Fibroblast of skin of right quadriceps (primary cell): ENCODE measurements at places on chromosomes 5 and 9.

GRCh38 chr9:551986-552929, 289.2 kb upstream of the DMRT1 start:
- no peak for DNase-seq

- no peak for DNase-seq
Observed at GRCh38 chr9:90846770-90847419, 45.3 kb downstream of the SYK start.

DNA sequence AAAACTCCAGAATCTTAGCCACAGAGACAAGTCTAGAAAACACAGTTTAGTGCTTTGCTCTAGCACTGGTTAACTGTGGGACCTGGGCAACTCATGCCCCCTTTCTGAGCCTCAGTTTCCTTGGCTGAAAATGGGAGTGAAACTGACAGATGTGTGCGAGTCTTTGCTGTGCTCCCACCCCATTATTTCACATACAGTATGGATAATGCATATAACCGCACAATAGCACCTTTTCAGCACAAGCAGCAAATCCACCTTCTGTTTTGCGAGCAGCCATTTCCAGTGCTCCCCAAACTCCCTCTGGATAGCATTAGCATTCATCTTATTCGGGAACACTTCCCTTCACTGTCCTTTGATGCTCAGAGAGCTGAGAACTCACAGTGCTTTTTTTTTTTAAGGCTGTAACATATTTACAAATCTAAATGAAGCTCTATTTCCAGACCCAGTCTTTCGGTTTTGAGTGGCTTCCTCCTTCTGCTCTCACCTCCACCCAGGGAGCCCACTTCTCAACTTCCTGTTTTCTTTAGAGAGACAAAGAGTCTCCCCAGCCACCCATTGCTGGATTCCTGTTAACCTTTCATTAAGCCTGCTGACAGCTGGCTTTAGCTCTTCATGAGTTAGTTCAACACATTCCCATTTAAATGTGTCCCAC, 49.2 kb downstream of the TIMD4 start:
- DNase-seq: no peak

- no peak for DNase-seq
Observed at GRCh38 chr9:20406344-20406743, 216.0 kb downstream of the MLLT3 start.

- peak; percentile 26 for DNase-seq
Observed at GRCh38 chr9:15977438-15977837, 424.6 kb downstream of the CCDC171 start.

DNA sequence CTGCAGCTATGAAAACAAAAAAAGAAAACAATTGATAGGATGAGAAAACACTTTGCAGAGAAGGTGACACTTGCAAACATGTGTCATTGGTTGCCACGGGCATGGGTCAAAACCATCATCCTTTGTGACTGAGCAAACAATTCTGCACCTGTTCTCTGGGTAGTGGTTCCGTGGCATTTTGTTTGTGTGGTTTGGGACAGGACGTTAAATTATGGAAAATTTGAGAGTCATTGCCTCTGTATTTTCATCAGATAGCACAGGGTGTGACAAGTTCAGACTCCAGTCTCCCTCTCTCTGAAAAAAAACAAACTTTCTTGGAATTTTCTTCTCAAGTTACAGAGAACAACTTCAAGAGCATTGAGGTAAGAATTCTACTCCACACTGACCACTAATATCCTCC, 113.4 kb upstream of the HMHB1 start:
- DNase-seq: no peak

DNA sequence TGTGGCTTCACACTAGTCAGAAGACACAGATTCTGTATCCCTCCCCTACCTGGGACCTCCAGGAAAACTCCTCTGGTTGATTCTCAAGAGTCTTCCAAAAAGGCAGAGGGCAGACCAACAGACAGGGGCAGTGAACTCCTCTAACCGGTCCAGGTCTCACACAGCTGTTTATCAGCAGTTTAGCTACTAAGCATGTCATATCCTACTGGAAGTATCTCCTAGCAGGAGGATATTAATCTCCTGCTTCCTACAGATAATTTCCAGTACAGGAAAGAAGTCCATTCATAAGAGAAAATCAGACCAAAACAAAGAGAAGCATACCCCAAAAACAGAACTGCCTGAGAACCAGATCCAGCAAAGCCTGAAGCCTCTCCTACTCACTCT, 64.3 kb downstream of the DTWD2 start:
- DNase-seq: no peak

- DNase-seq: peak; percentile 1
Observed at GRCh38 chr5:4976902-4977301, 163.2 kb upstream of the ADAMTS16 start.

DNA sequence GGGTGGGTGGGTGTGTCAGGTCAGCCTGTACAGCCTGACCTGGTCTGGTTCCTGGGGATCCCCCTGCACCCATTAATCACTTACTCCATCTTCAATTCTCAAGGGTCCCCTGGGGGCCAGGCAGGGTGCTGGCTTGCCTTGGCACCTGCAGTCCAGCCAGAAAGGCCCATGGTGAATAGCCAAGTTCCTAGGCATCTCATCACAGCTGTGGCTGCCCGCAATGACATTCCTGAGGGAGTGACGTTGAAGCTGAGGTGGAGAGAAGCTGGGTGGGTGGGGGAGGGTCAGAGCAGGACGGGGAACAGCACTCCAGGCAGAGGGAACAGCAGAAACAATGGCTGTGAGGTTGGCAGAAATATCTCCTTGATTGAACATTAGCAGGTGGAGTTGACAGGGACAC, 10.6 kb downstream of the HMCN2 start:
- peak; percentile 78 for DNase-seq

DNA sequence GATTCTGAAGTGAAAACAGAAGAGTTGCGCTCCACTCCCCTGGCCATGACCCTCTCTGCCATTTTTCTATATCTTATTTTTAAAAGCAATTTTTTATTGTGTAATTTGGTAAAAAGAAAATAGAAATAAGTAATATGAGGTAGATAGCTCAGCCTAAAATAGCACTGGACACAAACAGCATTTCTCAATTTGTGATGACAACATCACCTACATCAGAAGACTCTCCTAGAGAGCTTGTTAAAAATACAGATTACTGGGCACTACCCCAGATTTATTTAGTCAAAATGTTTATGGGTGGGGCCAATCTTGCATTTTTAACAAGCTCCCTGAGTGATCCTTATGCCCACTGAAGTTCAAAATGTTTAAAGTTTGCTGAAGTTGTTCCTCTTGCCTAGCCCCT, 40.5 kb upstream of the CCDC112 start:
- DNase-seq: no peak

- no peak for DNase-seq
Observed at GRCh38 chr9:5529683-5530221, 19.4 kb downstream of the PDCD1LG2 start.

DNA sequence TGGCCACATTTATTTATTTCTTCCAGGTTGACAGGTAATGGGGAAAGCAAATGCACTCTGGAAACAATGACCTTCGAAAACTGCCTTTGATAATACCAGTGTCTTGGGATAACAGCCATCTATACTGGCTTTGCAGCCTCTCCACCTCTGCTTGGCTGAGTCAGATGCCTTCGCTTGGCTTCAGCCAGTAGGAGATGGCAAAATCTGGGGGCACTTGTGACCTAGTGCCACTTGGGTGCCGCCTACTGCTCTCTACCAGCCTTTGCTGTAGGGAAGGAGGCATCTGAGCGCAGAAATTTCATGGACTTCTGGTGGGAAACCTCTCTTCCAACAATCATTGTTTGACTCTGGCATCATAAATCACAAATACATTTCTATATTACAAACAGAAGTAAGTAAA, 21.8 kb downstream of the FYB1 start:
- DNase-seq: no peak

- DNase-seq: no peak
Observed at GRCh38 chr9:4548811-4549725, 58.8 kb downstream of the SLC1A1 start.

DNA sequence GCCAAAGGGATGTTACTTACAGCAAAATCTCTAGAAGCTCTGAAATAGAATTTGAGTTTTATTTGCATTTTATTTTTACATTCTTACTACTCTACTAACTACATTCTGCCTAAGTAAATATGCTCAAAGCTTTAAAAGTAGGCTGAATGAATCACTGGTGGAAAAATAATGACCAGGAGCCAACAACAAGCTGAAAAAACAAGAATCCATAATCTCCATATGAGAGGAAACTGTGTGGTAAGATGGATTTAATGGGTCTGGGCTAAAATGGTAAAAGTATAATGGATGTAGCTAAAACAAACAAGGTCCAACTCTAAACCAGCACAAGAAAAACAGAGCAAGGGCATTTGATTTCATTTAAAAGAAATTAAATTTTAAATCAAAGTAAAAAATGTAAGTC, 525.8 kb upstream of the FTMT start:
- DNase-seq: peak; percentile 7

DNA sequence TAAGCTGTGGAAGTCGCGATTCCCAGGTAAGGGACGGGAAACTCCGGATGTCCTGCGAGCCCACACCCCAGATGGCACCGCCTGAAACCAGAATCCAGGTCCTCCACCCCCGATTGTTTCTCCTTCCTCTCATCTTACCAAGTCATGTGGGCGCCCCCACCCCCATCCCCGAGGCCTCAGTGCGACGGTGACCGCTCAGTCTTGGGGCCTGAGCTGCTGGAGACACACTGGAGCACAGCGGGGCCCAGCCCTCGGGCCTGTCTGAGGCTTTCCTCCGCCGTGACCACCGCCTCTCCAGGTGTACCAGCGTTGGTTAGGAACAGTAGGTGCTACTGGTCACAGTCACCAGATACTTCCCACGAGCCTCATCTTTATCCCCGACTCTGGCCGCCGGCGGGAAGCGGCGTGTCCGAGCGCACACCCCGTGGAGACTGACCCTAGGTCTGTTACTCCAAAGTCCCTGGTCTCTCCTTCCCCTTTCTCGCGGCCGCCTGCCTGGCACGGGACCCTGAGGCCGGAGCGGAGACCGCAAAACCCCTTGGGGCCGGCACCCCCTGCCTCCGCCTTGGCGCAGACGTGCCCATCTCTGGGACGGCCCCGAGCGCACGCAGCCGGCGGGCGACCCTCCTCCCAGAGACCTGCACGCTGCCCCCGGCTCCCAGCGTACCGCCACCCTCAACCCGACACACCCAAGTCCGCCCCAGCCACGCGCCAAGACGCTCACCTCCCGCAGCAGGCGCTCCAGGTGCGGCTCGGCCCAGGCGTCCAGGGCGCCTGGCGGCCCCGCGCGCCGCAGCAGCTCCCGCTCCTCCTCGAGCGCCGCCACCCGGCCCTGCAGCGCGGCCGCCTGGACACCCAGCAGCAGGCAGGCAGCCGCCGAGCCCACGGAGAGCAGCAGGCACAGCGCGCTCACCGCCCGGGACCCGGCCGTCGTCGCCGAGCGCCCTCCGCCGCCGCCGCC, 733 bp downstream of the COL23A1 start:
- DNase-seq: peak; percentile 32

GRCh38 chr5:179699616-179700237, 960 bp downstream of the CANX start:
- peak; percentile 19 for DNase-seq

DNA sequence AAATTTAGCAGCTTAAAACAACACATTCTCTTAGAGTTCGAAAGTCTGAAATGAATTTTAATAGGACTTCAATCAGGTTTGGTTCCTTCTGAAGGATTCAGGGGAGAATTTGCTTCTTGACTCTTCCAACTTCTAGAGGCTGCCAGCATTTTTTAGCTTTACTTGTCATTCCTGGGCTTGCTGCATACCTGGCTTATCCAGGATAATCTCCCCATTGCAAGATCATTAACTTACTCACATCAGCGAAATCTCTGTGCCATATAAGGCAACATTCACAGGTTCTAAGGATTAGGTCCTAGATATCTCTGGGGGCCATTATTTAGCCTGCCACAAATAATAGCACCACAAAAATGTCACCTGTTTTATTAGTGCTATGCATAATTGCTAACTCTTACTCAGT, 46.2 kb upstream of the PCSK5 start:
- no peak for DNase-seq

DNA sequence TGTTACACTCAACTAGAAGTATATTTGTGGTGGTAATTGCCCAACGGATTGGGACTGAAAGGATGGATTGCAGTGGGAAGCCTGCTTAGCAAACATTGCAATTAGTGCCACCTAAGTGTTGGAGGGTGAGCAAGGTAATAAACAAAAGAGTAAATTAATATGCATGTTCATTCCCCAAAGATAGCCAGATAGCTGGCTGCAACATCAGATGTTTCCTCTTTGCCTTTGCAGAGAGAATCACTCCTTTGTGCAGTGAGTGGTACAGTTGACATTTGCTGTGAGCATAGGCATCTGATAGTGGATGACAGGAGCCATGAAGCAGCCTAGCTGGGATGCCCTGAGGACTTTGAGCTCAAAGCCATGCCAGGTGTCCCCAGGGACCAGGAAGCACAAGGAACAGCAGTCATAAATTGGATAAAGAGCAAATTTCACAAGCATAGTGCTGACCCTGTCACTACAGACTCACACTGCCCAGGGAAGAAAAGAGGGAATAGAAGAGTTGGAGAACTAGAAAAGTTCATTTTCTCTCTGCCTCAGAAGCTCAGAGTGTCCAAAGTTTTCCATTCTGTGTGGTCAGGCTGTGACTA, 336.1 kb upstream of the SLC30A5 start:
- no peak for DNase-seq

DNA sequence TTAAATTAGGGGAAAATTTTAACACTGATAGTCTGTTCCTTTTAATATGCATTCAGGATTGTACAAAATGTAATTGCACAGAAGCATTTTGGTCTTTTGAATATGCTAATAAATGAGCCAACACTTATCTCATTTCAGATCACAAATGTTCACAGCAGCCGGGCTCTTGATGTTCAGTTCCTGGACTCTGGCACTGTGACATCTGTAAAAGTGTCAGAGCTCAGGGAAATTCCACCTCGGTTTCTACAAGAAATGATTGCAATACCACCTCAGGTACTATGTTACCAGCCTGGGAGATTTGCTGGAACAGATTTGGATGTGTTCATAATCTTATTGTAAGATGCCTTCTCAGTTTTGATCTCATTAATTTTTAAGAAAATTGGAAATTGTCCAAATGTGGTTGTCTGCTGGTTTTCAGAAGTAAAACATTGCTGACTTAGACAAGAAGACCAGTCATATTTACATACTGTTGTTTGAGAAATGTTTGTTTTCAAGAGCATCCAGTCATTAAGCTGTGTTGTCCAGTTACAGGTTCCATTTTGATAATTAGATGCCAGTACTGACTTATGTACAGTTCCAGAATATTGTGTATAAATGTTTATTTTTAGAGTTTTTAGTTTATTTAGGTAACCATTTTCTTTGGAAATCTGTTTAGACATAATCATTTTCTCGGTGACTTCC, 23.0 kb upstream of the TMOD1 start:
- DNase-seq: no peak

- DNase-seq: peak; percentile 47
Observed at GRCh38 chr5:95822043-95822541, 434 bp downstream of the GLRX start.

DNA sequence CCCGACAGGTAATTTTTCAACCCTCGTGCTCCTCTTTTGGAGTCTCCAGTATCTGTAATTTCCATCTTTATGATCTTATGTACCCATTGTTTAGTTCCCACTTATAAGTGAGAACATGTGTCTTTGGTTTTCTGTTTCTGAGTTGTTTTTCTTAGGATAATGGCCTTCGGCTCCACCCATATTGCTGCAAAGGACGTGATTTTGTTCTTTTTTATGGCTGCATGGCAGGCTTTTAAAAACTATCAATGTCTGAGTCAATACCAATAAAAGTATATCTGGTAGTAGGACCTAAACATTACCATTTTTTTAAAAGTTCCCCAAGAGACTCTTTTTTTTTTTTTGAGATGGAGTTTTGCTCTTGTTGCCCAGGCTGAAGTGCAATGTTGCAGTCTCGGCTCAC, 3.9 kb upstream of the SLC26A2 start:
- no peak for DNase-seq

GRCh38 chr9:132037458-132037857, 42.2 kb downstream of the MED27 start:
- no peak for DNase-seq

- DNase-seq: no peak
Observed at GRCh38 chr5:117488976-117489500, 914.4 kb upstream of the SEMA6A start.
